ENCODE measurements at places on chromosomes 7 and 10.

GRCh38 chr7:159067576-159068487, 76.8 kb downstream of the VIPR2 start:
- DNase-seq = no peak

- no peak for DNase-seq
Observed at GRCh38 chr7:66776800-66777442, 36.4 kb downstream of the RABGEF1 start.

DNA sequence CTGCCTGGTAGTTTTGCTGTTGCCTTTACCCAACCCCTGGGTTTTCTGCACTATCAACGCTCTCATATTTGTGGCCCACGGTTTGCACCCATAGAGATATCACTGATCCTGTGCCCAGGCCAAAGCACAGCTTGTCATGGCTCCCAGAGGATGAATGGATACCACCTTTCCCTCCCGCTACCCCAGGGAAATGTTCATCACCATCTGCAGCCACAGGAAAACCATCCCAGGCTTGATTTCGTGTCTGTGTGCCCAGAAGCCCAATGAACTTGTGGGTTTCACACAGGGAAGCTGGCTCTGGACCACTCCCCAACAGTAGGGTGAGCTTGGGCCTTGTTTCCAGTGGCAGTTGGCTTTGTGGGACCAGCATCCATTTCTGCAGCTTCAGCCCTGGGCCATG, 143.1 kb upstream of the GDF10 start:
- DNase-seq = no peak

GRCh38 chr10:75865413-75866299, 434.2 kb downstream of the LRMDA start:
- no peak for DNase-seq

GRCh38 chr10:53412651-53413050, 640.1 kb upstream of the MBL2 start:
- no peak for DNase-seq

DNA sequence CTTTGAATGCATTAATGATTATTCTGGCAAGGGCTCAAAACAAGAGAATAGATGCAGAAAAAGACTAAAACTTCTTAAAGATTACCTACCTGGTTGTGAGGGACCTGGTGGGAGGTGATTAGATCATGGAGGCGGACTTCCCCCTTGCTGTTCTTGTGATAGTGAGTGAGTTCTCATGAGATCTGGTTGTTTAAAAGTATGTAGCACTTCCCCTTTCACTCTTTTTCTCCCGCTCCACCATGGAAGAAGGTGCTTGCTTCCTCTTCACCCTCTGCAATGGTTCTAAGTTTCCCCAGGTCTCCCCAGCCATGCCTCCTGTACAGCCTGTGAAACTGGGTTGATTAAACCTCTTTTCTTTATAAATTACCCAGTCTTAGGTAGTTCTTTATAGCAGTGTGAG, 226.6 kb downstream of the ARHGAP12 start:
- no peak for DNase-seq

DNA sequence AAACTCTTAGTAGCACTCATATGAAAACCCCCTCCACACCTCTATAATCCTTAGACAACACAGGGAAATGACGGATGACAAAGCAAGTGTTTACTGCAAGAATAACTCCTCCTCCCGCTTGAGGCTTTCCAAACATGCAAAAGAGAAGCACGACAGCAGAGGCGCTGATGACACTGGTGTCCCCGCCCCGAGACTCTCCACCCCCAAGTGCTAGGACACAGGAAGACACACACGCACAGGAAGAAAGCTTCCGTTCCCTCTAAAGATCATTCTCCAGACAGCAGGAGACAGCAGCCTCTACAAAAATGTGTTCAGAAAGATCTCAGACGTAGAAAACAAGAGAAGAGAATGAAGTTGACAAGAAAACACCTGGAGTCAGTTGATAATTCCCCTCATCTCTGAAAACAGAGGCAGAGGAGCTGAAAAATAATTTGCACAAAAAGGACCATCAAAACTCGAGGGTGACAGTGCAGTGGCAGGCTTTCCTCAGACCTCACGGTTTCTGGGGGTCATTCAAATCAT, 90.2 kb downstream of the DLG5 start:
- DNase-seq = peak; percentile 64

DNA sequence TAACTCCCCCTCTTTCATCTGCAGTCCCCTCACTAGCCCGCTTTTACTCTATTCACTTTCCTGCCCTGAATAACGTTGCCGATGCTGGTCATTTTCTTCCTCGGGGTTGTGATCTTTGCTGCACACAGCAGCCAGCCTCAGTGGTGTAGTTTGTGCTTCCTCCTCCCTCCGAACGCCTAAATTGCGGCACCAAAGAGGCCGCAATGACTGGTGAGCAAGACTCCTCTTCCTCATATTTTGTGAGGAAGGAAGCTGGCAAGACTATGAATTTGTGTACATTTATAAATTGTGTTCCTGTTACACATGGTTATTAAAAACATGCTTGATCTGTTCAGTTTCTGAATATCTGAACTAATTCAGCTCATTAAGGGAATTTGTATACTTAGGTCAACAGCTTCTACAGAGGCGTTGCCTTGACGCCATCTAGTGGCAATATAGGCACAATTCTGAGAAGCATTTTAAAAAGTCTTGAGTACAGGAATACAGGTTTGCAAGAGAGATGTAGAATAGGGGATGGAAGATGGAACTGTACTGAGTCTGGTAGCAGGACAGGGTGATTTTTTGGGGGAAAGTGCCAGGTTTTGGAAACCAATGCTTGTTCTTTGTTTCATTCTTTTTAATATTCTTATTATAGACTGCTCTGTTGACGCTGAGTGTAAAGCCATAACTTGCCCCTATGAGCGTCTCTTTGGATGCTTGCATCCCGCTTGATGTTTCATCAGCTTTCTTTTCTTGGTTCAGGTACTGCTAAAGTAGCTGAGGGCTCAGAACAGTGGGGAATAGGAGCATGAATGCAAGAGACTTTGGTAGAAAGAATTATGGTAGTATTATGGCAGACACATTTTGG, 4.1 kb upstream of the TAS2R5 start:
- peak; percentile 7 for DNase-seq

DNA sequence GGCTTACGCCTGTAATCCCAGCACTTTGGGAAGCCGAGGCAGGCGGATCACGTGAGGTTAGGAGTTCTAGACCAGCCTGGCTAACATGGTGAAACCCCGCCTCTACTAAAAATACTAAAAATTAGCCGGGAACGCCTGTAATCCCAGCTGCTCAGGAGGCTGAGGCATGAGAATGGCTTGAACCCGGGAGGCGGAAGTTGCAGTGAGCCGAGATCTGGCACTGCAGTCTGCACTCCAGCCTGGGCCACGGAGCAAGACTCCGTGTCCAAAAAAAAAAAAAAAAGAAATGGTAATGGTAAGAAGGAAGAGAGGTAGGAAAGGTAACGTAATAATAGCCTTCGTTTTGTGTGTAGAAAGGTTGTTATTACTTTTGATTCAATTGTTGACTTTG, 1.2 kb downstream of the HSPA14 start:
- DNase-seq = no peak

- no peak for DNase-seq
Observed at GRCh38 chr7:130990178-130990832, 256.3 kb upstream of the KLF14 start.

GRCh38 chr10:96229568-96230030, 41.8 kb downstream of the BLNK start:
- DNase-seq = peak; percentile 64

- DNase-seq = no peak
Observed at GRCh38 chr10:124906551-124907001, 35.3 kb upstream of the ZRANB1 start.

DNA sequence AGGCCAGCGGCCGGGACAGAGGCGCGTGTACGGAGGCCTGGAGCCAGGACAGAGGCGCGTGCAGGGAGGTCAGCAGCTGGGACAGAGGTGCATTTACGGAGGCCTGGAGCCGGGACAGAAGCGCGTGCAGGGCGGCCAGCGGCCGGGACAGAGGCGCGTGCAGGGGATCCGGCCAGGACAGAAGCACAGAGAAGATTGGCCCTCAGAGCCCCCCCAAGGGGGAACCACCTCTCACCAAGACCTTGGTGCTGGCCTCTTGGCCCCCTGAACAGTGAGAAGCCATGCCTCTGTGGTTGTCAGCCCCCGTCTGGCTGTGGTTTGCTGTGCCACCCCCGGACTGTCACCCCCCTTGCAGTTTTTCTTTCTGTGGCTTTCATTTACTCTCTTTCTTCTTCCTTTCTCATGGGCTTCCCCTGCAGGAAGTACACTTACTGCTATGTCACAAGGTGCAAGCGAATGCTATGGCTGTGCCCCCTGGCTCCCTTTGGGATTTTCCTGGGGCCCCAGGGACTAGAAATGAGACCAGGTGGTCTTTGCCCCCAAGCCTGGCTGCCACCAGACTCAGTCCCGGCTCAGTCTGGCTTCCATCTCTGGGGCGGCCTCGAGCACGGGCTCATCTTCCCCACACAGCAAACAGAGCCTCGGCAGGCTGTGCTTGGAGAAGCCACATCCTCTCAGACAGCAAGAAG, 41.1 kb downstream of the INSIG1 start:
- peak; percentile 10 for DNase-seq

DNA sequence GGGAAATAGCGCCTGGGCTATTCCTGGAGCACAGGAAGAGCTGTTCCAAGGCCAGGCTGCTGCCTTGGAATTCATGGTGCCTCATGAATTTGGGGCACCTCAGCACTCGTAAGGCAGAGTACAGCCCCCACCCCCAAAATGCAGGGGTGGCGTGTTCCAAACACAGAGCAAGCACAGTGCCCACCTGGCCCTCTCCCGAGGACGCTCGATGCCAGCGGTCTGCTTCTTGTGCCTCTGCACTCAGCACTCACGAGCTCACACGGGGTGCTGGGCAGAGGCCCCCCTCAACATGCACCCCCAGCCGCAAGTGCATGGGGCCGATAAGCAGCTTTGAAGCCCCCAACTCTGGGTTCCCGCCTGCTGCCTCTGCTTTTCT, 60.1 kb downstream of the ZRANB1 start:
- no peak for DNase-seq

DNA sequence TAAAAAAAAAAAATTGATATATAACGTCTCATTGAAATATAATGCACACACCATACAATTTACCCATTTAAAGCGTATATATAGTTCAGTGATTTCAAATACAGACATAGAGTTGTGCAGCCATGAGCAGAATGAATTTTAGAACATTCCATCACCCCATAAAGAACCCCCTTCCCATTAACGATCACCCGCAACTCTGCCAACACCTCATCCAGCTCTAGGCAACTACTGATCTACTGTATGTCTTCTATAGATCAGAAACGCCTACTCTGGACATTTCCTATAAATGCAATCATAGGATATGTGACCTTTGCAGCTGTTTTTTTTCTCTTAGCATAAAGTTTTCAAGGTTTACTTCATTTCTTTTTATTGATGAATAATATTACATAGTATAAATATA, 33.4 kb upstream of the GPAM start:
- DNase-seq = no peak

DNA sequence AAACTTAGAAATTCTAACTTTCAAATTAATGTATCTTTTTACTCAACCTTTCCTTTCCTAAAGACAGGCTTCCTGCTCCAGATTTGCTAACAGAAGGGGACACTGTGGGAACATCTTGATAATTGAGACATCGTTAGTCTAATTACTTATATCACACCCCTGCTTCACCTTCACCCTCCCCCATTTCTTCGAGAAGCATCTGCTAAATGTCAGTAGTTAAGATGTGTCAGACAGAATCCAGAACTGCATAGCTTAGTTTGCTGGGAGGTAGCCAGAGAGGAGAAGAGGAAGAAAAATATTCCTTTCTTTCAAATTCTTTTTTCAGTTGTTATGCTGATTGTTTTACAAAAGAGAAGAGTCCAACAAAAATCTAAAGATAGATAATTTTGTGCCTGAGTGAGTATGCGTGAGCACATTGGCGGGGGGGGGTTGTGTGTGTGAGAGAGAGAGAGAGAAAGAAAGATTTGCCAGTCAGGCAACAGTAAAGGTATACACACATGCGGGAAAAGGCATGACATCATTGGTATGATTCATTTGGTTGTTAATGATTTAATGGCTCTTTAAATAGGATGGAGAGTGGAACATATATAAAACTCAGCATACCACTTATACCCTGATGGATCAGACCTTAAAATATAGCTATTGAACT, 192.4 kb downstream of the PTN start:
- DNase-seq = no peak

- DNase-seq = no peak
Observed at GRCh38 chr10:12348294-12348869, 965 bp upstream of the CAMK1D start.

GRCh38 chr7:8114175-8114574, 145.6 kb downstream of the GLCCI1 start:
- no peak for DNase-seq

All from activated CD4-positive, alpha-beta T cell treated with anti-CD3 and anti-CD28 coated beads for 4 hours (primary cell).